Stimulated activated CD4-positive, alpha-beta T cell treated with anti-CD3 and anti-CD28 coated beads, Interleukin-12 subunit alpha, Interleukin-12 subunit beta, amount 100 ng/mL, for 4 hours (primary cell): ENCODE measurements at places on chromosomes 6 and 20.

DNA sequence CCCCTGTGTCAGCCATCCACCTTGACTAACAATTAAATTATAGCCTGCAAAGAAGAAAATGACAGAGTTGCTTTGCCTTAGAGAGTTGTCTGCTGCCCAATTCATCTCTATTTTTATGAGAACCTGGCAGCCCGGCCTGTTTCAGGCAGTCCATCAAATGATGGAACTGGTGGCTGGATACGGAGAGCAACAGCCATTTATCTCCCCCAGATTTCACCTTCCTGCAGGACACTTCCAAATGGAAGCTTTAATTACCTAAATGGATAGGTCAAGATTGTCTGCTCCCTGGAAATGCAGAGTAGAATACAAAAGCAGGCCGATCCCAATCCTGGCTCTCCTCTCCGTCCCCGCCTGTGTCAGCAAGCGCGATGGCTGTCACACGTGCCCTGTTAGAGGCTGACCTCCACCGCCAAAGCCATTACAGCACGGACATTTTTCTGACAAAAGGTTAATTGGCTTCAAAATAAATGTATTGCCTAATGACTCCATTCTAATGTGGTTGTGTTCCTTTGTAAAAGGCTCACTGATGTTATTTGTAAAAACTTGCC lies 86.7 kb downstream of the PACRG start:
- DNase-seq, result no peak

GRCh38 chr20:13900496-13900895 lies 89.9 kb downstream of the SEL1L2 start:
- DNase-seq, result no peak

DNA sequence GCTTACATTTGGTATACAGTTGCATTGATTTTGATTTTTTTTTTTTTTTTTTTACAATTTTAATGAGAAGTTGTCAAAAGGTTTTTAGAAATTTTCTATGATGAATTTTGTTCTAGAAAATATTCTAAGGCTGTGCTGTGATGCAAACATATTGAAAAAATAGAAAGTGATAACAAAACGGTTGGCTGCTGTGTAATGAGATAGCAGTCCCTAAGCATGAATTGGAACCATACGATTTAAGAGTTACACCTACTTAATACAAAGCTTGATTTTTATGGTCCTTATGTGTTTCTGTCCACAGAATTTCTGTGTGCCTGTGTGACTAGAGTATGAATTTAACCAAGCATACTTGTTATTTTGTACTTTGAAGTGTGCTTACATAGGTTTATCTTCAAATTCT lies 12.1 kb downstream of the HIVEP1 start:
- DNase-seq, result no peak

DNA sequence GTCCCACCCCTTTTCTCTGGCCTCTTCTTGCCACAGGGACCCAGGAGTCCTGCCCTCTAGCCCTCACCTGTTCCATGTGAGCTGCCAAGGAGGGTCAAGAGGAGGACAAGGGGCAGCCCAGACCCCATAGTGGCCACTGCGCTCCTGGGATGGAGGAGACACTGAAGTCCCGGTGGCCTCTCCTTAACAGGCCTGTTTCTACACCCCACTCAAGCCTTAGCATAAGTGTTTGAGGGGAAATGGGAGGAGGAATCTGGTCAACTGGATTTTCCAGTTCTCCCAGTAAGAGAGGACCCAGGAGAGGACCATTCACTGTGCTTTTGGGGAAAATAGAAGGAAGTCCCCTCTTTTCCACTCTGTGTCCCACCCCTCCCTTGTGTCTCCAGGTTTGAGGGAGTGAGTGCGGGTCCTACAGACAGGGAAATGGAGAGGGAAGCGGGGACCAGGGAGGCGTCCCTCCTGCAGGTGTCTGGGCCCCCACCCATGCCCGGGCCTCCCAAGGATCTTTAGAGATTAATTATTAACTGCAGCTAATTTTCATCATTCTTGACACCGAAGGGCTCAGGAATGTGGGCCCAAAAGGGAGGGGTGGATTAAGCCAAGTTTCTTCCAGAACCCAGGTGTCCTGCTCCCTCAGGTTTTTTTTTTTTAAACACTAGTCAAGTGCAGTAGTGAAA lies at the start of gene SFTA2:
SFTA2 (minus strand) TSS at position 202 of the 677 bp plus-strand sequence; CDS start at position 128, 74 bp downstream.
- no peak for DNase-seq

GRCh38 chr6:89162047-89162371 lies 16.2 kb downstream of the PM20D2 start:
- no peak for DNase-seq

- DNase-seq, result no peak
These were observed 209.0 kb upstream of the CITED2 start for GRCh38 chr6:139583420-139583819.

DNA sequence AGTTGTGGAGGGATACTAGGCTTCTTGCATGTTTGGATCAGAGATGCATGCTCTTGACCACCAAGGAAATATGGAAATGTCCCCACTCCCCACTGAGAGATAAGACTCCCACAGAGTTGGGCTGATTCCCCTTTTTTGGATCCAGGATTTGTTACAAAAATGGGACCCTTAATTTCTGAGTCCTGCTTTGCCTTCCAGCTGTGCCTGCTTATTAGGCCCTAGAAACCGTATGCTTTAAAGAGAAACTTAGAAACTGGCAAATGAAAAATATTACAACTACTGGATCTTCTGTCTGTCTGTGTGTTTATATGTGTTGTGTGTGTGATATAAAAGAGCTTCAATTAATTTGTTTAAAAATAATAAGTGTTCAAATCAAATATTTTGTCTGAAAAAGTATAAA lies 817.6 kb upstream of the CITED2 start:
- DNase-seq, result no peak

DNA sequence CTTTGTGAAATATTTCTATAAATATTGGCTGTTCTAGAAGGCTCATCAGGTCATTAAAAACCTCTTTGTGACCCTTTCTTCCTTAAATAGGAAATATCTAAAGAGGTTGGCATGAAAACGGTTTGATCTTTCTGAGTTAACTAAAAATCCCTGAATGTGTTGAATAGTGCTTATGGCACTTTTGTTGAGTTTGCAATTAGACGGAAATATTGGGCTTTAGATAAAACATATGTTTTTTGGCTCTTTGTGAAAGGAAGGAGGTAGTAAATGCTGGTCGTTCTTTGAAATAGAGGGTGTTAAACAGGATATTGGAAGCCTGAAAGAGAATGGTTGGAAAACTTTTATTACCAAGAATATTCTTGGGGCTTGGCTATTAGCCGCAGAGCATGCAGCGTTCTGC lies 163.0 kb downstream of the ARID1B start:
- no peak for DNase-seq

GRCh38 chr6:52394251-52394666 lies 25.9 kb upstream of the EFHC1 start:
- no peak for DNase-seq

- DNase-seq, result no peak
These were observed 469.5 kb upstream of the NRSN1 start for GRCh38 chr6:23656255-23657194.

DNA sequence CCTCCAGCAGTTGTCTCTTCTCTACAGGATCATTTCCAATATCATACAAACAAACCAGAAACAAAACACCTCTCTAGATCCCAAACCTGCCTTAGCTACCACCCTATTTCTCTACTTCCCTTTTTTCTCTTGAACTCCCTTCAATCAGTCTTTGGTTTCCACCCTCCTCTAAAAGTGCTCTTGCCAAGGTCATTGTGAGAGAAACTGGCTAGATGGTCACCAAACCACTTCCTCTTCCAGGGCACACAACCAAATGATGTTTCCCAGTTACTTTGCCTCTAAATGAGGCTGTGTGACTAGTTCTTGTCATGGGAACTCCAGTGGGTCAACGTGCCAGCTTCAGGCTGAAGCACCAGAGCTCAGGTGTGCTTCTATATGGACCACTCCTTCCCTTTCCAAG lies 85.8 kb upstream of the ARMC2 start:
- no peak for DNase-seq

DNA sequence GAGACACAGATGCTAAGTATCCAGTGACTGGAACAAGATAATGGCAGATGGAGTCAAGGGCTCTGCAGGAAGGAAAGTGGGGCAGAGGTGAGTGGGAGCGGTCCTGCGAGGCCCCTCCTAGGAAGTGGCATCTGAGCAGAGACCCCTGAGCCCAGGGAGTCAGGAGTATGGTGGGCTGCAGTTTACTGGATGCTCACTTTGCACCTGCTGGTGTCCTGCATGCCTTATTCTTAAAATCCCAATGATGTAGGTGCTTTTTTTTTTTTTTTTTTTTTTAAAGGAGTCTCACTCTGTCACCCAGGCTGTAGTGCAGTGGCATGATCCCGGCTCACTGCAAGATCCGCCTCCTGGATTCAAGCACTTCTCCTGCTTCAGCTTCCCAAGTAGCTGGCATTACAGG lies 5.6 kb downstream of the CEBPB start:
- no peak for DNase-seq

DNA sequence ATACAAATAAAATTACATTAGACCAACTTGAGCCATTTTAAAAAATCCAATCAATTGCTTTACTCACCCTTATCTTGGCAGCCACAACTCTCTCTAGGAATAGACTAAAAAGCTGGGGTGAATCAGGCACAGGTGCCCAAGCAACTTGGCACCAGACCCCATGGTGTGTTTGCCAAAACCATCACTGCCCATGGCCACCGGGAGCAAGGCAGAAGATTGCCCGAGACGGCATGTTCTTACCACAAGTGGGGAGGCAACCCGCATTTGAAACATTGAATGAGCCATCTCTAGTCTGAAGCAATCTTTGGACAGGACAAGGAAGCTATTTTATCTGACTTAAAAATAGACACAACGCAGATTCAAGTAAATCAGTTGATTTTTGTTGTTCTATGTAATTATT lies 69.0 kb downstream of the SMLR1 start:
- no peak for DNase-seq

DNA sequence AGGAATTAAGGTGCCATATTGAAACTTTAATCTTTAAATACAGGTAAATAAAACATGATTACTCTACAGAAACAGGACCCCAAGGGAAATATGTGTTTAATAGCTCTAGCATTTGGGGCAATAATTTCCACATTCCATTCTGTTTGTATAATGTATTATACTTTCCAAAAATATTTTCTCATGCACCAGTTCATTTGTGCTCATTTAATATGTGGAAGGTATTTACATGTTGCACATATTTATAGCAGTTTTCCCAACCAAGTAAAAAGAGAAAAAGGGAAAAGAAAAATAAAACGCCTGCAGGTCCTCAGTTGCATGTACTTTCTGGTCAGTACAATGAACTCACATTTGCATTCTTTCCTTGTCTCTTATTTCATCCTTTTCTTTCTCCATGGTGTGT lies 129.5 kb upstream of the SULF2 start:
- DNase-seq, result no peak

GRCh38 chr6:112254921-112255320 lies 554 bp upstream of the LAMA4 start:
- no peak for DNase-seq

DNA sequence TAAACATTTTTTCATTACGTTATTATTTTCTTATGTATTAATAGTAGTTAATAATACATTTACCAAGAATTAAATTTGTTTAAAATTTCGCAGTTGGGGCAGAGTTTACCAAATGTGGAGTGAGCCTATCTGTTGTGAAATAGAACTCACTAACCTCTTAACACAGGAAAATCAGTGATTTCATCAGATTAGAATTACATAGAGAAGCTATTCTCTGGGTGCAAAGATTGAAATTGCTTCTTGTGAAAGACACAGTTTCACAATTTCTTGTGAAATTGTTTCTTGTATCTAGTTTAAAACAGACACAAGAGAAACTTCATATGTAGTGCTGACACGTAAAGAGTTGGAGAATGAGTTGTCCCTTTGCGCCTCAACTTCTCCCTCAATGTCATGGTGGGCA lies 69.4 kb upstream of the PRL start:
- DNase-seq, result no peak

DNA sequence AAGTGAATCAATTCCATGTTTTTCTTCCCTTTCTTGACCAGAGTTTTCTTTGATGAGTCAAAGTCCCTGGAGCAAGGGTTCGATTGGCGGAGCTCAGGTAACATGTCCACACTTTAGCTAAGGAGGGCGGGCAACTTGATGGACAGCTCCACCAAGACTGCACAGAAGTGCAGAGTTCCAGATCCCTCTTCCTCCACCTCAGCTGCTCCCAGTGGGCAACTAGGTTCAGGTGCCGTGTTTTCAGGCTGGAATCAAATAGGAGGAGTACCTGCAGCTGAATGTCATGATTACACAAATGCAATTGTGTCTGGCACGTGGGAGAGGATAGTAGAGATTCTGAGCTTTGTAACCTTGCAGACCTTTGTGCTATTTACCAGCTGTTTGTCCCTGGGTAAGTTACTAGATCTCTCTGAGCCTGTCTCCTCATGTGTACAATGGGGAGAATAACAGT lies 1.9 kb upstream of the ELMO2 start:
- DNase-seq, result no peak

- no peak for DNase-seq
These were observed 49.7 kb upstream of the EPB41L1 start for GRCh38 chr20:36104856-36105255.
